ENCODE measurements at places on chromosomes 11 and 22. TPM values are rescaled to one million over a fixed set of nuclear protein-coding genes. Genes with fewer than 3 reads are reported as not detected.

GRCh38 chr11:127902382-127902781 is 685.0 kb downstream of the ETS1 start:
- DNase-seq = no peak

GRCh38 chr11:65279741-65280440 is 18.1 kb downstream of the POLA2 start:
- peak; percentile 75 for DNase-seq

DNA sequence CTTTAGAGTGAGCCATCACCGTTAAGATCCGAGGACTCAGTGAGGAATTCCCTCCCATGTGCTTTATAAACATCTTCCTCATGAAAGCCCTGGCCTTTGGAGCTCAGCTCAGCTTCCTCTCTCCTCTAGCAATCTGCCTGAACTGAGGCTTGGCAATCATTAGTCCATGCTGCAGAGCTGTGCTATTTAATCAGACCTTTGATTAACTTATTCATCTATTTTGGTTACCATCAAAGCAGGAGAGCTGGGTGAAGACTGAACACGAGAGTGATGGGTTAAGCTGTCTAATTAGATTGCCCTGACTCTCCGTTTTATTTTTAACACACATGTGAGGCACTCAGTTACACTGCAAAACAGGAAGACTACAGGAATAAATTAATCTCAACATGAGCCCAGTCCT is 351.3 kb downstream of the LARGE1 start:
- no peak for DNase-seq

DNA sequence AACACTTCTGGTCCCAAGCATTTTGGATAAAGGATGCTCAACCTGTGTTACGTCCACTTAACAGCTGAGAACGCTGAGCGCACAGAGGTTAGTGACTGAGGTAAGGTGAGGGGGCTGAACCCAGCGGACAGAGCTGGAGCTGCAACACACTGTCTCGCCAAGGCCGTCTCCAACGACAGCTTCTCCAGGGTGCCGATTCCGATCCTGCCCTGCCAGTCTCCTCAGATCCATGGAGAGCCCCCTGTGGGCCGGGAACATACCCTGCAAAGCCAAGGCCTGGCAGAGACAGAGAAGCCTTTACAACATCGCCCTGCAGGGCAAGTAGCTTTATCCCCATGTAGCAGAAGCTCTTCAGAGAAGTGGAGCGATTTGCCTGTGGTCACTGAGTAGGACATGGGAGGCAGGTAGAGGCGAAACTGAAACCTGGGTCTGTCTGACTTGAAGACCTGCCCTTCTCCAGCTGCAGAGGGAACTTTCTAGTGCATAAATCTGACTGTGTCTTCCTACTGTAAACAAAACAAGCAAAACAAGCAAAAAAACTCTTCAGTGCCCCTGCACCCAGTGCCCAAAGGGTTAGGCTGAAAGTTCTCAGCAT is 72.8 kb downstream of the SCUBE1 start:
- DNase-seq = no peak

- no peak for DNase-seq
Observed at GRCh38 chr11:123233975-123234334, 38.9 kb upstream of the CLMP start.

DNA sequence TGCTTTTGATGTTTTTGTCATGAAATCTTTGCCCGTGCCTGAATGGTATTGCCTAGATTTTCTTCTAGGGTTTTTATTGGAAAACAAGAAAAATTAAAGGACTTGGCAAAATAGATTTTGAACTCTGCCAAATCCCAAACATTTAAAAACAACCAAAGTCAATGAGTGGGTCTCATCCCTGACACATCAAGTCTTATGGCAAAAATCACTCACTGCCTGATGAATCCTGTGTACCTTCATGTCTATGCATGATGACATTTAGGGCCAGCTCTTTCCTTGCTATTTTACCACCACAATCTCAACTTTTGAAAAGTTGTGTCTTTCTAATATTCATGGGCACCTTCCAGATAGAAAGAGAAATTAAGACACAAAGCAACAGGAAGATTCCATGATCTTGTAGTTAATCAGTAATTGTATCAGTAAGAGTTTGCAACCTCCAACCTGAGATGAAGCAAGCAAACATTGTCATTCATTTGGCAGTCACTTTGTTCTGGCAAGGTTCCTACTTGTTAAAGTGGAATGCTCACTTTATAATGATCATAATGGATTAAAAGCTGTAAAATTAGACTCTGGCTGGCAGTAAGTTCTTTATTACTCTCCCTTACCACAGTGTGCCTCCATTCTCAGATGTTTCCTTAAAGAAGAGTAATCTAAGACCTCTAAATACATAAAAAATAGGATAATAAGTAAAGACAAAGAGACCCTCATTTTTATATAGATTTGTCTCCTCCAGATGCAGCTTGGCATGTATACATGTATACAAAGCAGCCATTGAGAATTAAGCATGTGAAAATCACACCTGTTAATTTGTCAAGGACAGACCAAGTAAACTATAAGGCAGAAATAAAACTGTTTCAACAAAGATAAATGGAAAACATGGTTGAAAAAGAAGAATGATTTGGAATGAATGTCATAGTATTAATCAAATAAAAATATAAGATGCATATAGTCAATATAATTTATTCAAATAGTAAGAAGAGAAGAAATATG is 51.6 kb downstream of the ETS1 start:
- no peak for DNase-seq

DNA sequence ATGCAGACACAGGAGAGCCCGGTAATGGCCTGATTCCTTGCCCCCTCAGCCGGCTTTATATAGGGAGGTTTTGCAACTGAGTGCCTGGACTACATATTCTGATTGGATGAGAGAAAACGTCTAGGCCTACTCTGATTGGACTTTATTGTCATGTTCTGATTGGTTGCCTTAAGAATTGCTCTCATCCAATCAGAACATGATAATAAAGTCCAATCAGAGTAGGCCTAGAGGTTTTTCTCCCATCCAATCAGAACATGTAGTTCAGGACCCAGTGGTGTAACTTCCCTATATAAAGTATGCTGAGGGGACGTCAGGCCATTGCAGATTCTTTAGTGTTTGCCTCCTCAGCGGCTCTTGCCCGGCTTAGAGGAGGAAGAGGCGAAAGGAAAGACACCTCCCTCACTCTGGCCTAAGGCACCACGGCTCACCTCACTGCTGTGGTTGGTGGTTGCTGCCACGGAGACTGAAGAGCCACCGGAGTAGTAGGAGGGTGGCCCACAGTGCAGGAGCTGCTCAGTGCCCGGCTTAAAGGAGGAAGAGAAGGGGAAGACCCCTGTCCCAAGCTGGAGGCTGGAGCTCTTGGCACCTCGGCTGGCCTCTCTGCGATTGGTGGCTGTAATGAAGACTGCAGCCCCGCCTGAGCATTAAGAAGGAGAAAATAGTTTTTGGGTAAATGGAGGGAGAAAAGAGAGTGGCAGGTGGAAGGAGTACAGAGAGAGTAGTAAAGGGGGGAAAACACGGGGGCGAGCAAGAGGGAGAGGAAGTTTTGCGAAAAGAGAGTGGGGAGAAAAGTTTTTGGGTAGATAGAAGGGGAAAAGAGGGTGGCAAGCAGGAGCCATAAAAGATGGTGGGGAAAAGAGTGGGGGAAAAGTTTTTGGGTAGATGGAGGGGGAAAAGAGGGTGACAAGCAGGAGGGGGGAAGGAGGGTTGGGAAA is 116.7 kb upstream of the SERPIND1 start:
- peak; percentile 41 for DNase-seq

DNA sequence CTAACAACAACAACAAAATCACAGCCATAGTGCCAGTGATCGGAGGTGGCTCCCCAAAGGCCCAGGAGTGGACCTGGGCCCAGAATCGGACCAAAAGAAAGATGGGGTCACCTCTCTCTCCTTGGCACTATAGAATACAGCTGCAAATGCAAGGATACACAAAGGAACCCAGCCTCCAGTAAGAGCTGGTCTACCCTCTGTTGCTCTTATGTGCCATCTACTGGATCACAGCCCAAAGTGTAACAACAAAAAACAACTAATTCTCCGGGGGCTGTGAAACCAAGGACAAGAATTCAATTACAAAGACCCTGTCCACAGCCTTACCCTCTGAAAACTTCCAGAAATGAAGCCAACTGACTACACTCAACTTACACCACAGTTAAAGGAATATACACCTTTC is 21.6 kb downstream of the OR8G5 start:
- no peak for DNase-seq

DNA sequence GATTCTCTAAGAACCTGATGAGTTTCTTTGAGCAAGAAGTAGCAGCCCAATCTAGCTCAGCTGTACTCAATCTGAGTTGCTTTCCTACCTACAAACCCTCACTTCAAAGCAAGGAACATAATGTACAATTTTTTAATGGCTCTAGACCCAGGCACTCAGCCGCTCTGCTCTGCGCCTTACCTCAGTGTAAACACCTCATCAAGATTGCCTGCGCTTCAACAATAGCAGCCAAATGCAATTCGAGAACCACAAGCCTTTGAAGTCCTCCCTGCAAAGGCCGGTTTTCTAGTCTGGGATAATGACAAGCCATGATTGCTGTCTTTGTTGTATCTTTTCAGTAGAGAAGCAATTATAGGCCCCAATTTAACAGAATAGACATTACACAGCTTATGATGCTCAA is 38.0 kb downstream of the JHY start:
- no peak for DNase-seq

- DNase-seq = no peak
Observed at GRCh38 chr11:132686886-132687285, 845.4 kb downstream of the OPCML start.

DNA sequence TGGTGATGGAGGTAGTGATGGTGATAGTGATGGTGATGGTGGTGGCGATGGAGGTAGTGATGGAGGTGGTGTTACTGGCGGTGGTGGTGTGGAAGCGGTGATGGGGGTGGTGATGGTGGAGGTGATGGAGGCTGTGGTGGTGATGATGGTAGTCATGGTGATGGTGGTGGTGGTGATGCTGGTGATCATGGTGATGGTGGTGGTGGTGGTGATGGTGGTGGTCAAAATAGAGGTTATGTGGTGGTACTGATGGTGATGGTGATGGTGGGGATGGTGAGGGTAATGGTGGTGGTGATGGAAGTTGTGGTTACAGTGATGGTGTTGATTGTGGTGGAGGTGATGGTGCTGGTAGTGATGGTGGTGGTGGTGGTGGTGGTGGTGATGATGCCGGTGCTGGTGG is 199.2 kb downstream of the IGLL1 start:
- DNase-seq = no peak

DNA sequence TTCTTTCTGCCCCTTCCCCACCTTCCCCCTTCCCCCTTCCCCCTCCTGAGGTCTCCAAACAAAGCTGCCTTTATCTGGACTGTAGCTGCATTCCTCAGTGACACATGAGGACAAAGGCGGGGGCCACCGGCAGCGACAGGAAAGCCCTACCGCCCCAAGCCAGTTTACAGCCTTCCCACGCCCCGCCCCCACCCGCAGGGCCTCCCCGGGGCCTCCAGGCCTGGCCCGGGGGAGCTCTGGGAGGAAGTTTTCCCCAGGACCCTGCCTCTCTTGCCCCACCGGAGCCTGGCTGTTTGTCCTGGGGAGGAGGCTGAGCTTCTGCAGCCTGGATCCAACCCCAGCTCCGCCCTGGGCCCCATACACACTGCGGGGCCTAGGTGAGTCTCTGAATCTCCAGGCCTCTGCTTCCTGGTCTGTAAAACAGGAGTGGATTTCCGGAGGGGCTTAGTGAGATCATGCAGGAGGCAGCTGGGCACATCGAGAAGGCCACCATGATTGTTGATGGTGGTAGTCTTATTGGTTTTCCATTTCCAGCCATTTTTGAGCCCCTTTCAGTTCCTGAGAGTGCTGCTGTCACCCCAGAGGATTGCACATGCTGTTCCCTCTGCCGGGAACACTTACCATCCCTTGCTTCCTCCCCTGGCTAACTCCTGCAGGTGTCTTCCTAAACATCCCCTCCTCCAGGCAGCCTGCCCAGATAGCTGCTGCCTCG is 130.7 kb downstream of the MN1 start:
- DNase-seq = peak; percentile 62

DNA sequence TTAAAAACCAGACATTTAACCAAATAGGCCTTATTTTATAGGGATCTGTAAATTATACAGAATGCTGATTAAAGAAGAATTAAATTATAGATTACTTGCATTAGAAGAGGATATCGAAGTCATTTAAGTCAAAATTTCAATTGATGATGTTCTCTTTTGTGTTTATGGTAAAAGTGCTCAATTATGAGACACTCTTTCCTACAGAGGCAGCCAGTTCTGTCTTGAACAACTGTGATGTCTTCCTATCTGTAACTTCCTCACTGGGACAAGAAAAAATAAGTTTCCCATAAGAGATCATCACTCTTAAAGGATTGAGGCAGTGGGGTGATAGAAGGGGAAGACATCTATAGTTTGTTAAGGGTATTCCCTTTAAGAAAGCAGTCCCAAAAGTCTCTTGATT is 613.5 kb downstream of the INSC start:
- DNase-seq = no peak

- DNase-seq = no peak
Observed at GRCh38 chr11:13317293-13318080, 39.9 kb downstream of the BMAL1 start.

DNA sequence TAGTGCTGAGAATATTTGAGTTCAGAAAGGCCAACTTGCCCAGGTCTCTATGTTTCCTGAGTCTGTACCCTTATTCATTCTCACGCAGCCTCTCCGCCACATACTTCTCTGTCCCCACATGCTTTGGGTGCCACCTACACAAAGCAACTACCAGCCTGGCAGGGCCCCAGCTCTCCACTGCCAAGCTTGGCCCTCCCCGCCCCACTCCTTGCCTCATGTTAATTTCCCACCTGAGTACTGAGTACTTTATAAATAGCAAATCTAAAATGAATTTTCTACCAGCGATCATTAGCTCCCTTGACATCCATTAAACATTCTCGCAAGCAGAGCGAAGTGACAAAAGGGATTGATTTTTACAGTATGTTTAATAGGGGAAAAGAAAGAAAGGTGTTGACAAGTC is 20.8 kb downstream of the NTM start:
- no peak for DNase-seq

RFPL1 gene
- not detected for total RNA-seq

NLRP14 gene
- not detected for total RNA-seq

CALCA gene
- total RNA-seq = not detected

MS4A15 gene
- total RNA-seq = not detected

RAG2 gene
- total RNA-seq = not detected

TNNI2 gene
- not detected for total RNA-seq

CCDC73 gene
- total RNA-seq = not detected

RFPL2 gene
- 2.8 TPM for total RNA-seq

GPR137 gene
- total RNA-seq = 31.9 TPM
